ENCODE measurements at places on chromosomes 2 and 18.

DNA sequence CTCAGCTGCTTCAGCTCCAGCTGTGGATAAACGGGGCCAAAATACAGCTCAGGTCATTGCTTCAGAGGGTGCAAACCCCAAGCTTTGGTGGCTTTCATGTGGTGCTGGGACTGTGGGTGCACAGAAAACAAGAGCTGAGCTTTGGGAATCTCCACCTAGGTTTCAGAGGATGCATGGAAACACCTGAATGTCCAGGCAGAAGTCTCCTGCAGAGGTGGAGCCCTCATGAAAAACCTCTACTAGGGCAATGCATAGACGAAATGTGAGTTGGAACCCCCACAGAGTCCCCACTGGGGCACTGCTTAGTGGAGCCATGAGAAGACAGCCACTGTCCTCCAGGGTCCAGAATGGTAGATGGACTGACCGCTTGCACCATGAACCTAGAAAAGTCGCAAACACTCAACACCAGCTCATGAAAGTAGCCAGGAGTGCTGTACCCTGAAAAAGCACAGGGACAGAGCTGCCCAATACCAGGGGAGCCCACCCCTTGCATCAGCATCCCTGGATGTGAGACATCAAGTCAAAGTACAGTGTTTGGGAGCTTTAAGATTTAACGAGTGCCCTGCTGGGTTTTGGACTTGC, 147.9 kb upstream of the SOX11 start:
- no peak for DNase-seq

GRCh38 chr18:57437766-57438671, 2.8 kb downstream of the ONECUT2 start:
- no peak for DNase-seq

GRCh38 chr2:233656443-233656842, 15.3 kb upstream of the UGT1A9 start:
- no peak for DNase-seq

DNA sequence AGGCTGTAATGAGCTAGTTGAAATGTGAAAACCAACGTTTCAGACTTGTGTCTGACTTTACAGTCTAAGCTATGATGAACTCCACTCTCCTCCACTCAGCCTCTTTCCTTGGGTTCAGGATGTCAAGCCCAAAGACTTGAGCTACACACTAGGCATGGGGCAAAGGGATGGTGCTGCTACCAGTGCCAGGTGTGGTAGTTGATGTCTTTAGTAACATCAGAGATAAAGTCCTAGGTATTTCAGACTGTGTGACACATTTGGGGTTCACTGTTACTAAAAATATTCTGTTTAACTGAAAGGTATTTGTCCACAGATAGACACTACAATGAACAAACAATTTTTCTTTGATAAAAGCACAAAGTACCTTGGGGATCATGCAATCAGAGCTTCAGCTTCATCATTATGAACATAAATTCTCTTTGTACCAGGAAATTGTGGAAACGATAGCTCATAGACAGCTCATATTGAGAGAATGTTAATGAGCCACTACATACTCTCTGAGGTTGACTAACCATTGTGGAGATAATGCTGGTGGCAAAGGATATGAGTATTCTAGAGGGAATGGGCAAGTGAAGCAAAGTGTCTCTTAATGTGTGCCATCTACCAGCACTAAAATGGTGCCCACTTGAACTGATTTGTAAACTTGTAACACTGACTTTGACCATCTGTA, 253.7 kb upstream of the THUMPD2 start:
- no peak for DNase-seq

- no peak for DNase-seq
Measured at GRCh38 chr2:1567556-1568344, 154.5 kb downstream of the TPO start.

GRCh38 chr18:79494936-79495335, 99.2 kb downstream of the NFATC1 start:
- DNase-seq = no peak

DNA sequence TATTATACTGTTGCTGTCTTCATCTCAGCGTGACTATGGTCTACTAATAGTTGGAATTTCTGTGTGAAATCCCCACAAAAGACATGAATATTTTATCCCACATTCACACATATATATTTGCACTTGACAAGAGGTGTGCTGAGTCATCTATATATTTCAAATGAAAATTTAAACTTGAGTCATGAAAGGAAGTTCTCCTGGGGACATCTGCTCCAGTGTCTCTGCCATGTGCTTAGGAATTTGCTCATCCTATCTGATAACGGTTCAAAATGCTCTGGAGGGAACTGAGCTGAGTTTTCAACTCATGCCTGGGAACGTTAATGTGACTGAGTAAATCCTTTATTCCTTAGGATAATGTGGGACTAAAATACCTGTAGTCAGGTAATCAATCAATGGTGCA, 326.2 kb upstream of the MEX3C start:
- no peak for DNase-seq

DNA sequence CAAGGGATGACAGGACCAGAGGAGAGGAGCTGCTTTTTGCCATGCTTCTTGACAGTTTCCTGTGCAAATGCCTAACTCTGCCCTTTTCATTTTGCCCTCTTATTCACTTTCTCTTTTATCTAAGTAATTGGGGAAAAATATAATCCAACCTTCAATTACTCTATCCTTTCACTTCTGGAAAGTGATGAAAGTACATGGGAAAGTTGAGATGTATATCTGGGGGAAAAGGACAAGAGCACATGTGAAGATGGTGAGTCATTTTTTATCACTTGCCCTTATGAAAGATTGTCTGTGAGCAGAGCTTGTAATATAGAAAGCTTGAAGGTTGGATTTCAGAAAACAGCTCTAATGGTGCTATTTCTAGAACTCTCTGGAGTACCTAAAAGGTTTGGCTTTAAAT, 1070.7 kb downstream of the CNTNAP5 start:
- DNase-seq = no peak

- DNase-seq = no peak
Measured at GRCh38 chr2:203994735-203995134, 58.2 kb downstream of the ICOS start.

- no peak for DNase-seq
Measured at GRCh38 chr2:204335451-204336058, 209.7 kb upstream of the PARD3B start.

DNA sequence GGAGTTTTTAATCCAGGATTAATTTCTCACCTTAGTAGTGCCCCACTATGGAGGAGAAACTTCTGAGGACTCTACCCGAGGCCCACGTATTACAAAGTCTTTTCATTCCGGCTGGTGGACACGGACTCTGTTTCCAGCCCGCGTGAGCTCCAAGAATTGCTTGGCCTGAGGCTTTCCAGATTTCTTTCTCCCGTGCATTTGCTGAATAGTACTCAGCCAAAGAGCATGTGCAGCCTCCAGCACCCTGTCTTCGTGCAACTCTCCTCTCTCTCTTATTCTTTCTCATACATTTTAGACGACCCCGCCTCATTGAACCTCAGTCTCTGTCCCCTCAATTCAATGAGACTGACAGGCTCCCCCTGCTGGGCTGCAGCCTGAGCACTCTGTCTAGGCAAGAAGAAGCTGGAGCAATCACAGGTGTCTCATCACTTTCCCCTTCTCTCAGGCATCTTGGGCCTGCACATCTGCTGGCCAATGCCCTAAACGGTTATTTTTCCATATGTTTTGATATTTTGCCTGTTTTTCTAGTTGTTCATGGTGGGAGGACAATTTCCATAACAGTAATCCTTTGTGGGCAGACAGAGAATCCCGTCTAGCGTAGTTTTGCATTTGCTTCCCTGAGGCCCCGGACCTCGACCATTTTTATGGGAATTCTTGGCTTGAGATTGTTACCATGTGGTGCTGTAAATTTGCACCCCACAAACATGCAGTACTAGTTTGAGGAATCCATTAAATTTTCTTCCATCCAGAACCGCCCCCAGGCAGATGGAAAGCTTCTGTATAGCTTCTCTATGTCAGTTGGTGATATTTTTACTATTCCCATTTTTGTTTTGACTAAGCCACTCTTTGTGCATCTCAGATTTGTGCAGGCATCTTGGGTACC, 50.1 kb upstream of the LPIN2 start:
- peak; percentile 62 for DNase-seq

GRCh38 chr2:185006481-185006880, 408.2 kb downstream of the ZNF804A start:
- DNase-seq = no peak

DNA sequence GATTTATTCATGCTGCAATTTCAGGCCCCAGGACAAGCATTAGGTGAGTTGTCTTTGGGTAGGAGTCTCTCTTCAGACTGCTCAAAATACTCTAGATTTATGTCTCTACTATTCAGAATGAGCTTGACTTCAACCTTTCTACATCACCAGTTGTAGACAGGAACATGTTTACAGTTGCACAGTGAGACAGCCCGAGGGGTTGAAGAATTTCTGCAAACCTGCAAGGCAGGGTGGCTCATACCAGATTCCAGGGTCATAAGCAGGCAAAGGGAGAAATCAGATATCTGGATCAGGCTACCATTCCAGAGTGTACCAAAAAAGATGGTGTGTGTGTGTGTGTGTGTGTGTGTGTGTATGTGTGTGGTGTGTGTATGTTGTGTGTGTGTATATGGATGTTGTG, 112.4 kb downstream of the SPP2 start:
- DNase-seq = no peak

DNA sequence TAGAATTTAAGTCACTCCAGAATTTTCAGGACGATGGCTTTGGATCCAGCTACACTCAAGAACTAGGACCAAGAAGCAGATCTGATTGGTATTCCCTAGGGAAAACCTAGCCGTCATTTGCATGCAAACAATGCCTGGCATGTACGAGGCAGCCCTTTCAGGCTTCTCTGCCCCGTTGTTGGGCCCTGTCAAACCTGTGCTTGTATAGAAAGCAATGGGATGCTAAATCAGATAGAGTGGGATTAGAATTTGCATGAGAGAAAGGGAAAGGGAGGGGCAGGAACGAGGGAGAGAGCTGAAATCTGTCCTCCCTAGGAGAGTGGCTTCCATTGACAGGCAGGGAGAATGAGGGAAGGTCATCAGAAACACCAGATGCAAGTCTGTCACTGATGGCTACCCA, 28.6 kb downstream of the ARID5A start:
- no peak for DNase-seq

- no peak for DNase-seq
Measured at GRCh38 chr2:96692094-96692971, 47.5 kb downstream of the LMAN2L start.

- DNase-seq = no peak
Measured at GRCh38 chr2:197850882-197851450, 46.6 kb downstream of the PLCL1 start.

GRCh38 chr2:127100251-127101047, 6.5 kb downstream of the BIN1 start:
- DNase-seq = no peak

GRCh38 chr18:62612776-62613175, 90.0 kb downstream of the ZCCHC2 start:
- DNase-seq = no peak

DNA sequence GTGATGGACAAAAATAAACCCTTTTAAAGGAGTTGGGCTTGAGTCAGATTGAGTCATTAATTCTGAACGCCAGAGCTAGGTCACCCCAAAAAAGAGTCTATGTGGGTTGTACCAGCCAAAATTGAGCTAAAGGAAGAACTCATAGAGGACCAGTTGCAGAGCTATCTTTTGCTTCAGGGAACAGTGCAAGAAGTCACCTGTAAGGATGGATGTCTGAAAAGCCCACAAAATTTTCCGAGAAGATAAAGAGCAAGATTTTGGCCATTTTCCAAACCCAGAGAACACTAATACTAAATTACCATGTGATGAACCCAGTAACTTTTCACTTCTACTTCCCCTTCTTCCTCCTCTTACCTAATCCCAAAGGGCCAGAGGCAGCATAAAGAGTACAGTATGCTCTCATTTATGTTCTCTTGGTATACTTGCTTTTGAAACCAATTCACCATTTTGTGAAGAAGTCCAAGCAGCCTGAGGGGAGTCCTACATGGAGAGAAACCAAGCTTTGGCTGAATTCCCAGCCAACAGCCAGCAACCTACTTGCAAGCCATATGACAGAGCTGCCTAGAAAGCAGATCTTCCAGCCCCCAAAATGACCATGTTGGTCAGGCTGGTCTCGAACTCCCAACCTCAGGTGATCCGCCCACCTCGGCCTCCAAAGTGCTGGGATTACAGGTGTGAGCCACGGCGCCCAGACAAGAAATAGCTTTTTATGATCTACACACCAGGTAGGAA, 551.7 kb downstream of the SATB2 start:
- no peak for DNase-seq

- DNase-seq = no peak
Measured at GRCh38 chr2:219551441-219552381, 7.9 kb downstream of the TMEM198 start.

GRCh38 chr2:98172150-98172765, 85.3 kb downstream of the VWA3B start:
- no peak for DNase-seq

- DNase-seq = no peak
Measured at GRCh38 chr2:26485725-26486418, 7.9 kb upstream of the OTOF start.

DNA sequence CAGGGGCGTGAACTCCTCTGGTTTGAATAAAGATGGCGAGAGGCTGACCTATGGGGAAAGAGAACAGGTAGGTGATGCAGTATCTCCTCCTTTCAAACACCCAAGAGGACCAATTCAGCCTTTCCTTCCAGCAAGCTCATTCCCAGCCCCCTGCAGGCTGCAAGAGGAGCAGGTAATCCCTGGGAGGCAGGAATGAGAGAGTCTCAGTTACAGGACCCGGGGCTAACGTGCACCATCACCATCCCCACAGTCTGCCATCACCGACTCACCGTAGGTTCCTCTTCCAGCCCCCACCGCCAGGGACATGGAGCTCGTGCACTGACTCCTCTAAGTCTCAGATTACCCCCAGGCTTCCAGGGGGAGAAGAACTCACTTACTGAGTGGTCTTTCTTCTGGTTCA, 26.7 kb downstream of the XDH start:
- no peak for DNase-seq

All from stimulated activated naive CD4-positive, alpha-beta T cell (primary cell).